Stimulated activated CD8-positive, alpha-beta memory T cell treated with anti-CD3 and anti-CD28 coated beads, Interleukin-7, amount 100 ng/mL, for 24 hours (primary cell): ENCODE measurements at places on chromosomes 12 and 14.

GRCh38 chr12:116319233-116319897 is 41.9 kb upstream of the MED13L start:
- no peak for DNase-seq

DNA sequence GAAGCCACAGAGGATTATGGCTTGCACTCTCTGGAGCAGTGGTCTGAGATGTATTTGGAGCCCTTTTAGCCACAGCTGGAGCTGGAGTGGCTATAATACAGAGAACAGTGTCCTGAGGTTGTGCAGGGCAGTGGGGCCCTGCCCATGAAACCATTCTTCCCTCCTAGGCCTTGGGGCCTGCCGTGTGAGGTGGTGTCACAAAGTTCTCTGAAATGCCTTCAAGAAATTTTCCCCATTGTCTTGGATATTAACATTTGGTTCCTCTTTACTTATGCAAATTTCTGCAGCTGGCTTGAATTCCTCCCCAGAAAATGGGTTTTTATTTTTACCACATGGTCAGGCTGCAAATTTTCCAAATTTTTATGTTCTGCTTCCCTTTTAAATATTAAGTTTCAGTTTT is 79.3 kb downstream of the UNC79 start:
- DNase-seq: no peak

- no peak for DNase-seq
Measured at GRCh38 chr14:83463500-83464098, 1929.9 kb upstream of the SEL1L start.

GRCh38 chr14:37196604-37197420 is 925 bp upstream of the MIPOL1 start:
- no peak for DNase-seq

GRCh38 chr14:23446291-23446851 is 10.9 kb upstream of the MYH7 start:
- no peak for DNase-seq

- no peak for DNase-seq
Measured at GRCh38 chr12:52264435-52264825, 10.0 kb upstream of the KRT86 start.

GRCh38 chr14:63134801-63135200 is 69.4 kb upstream of the RHOJ start:
- no peak for DNase-seq
